ENCODE measurements at places on chromosomes 6 and 20. TPM values are rescaled to one million over a fixed set of nuclear protein-coding genes. Genes with fewer than 3 reads are reported as not detected.

The LKAAEAR1 gene
- total RNA-seq: not detected

The TMC2 gene
- not detected for total RNA-seq

DNA sequence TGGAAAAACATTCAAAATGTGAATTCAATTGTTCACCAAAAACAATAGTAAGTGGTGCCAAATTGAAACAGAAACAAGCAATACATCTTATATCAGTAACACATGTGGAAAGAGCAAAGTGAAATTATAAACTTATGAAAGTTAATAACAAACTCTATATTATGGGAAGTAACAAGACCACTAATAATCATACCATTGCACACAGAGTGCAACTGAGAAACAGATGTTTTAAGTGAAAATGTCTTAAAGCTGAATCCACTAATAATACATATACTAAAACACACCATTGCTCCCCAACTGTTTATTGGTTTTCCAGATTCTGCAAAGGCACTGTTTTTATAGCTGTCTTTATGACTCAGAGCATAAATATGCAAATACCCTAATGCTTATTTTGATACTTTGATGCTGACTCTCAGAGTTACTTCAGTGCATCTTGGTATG lies 292.3 kb downstream of the RFPL4B start:
- H3K4me1 ChIP-seq: no peaks in the 10 kb centered on the region
- no peaks in the 10 kb centered on the region for H3K27me3 ChIP-seq
- H3K27ac ChIP-seq: no peak overlapping the region
- H3K36me3 ChIP-seq: no peaks in the 10 kb centered on the region
- no peak overlapping the region for H3K4me3 ChIP-seq
- no peak for DNase-seq

DNA sequence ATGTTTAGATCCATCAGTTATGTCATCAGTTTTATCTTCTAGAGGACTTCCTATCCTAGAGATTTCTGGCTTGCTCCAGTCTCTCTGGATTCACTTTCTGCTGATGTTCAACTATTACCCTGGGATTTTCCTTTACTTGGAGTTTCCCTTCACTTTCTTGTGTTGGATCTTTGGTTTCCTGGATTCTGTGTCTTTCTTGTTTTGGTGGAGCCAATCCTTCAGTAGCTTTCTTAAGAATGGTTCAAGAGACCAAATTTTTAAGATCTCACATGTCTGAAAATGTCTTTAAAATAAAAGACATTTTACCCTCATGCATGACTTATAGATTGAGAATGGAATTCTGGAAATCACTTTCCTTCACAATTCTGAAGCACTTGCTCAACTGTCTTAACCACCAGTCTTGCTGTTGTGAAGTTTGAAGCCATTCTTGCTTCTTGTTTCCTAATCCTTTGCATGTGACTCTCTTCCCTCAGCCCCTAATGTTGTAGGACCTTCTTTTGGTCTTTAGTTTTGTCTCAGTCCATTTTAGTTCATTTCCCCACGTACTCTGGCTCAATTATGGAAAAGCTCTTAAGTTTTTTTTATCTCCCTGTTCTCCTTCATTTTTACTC lies 87.9 kb downstream of the ARID1B start:
- H3K27ac ChIP-seq: no peak overlapping the region
- DNase-seq: no peak
- no peaks in the 10 kb centered on the region for H3K36me3 ChIP-seq
